Kidney (tissue), 22 donors: ENCODE measurements at places on chromosomes 13 and 19.

GRCh38 chr13:33050161-33050560, 33.9 kb downstream of the KL start:
- peaks cover 4% of the 10 kb centered on the region for H3K4me1 ChIP-seq
- no peak overlapping the region for H3K4me3 ChIP-seq
- H3K27me3 ChIP-seq = no peaks in the 10 kb centered on the region
- no peak overlapping the region for H3K27ac ChIP-seq

DNA sequence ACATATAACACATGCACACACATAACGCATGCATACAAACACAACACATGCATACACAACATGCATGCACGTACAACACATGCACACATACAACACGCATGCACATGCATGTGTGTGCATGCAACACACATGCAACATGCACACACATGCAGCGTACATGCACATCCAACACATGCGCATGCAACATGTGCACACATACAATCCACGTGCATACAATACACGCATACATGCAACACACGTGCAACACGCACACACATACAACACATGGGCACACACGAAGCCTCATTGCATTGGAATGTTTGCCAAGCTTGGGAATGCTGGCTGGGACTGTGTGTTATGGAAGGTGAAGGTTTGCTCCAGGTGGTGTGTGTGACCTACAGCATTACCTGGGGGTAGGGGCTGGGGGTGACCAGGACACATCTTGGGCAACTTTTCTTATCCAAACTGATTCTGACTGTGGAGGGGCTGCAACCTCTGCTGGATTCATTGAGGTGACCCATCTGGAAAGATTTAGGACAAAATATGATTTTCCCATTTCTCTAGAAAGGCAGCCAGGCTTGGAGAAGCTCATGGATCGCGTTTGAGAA, 58.9 kb downstream of the SPACA7 start:
- H3K4me3 ChIP-seq = no peak overlapping the region
- no peaks in the 10 kb centered on the region for H3K4me1 ChIP-seq
- no peaks in the 10 kb centered on the region for H3K36me3 ChIP-seq
- H3K27me3 ChIP-seq = peaks cover 4% of the 10 kb centered on the region
- no peak overlapping the region for H3K27ac ChIP-seq
- DNase-seq = no peak

GRCh38 chr19:29777781-29778309, 33.9 kb upstream of the CCNE1 start:
- H3K4me1 ChIP-seq = no peaks in the 10 kb centered on the region
- no peak overlapping the region for H3K27ac ChIP-seq
- DNase-seq = no peak
- H3K27me3 ChIP-seq = no peaks in the 10 kb centered on the region

- no peak for DNase-seq
- H3K27ac ChIP-seq = no peak overlapping the region
- H3K36me3 ChIP-seq = no peaks in the 10 kb centered on the region
- H3K4me1 ChIP-seq = no peaks in the 10 kb centered on the region
- no peak overlapping the region for H3K4me3 ChIP-seq
Observed at GRCh38 chr19:28706693-28707092, 506.3 kb downstream of the UQCRFS1 start.

- H3K36me3 ChIP-seq = no peaks in the 10 kb centered on the region
- H3K4me3 ChIP-seq = no peak overlapping the region
- H3K4me1 ChIP-seq = no peaks in the 10 kb centered on the region
Observed at GRCh38 chr13:42247883-42248282, 24.1 kb upstream of the AKAP11 start.

DNA sequence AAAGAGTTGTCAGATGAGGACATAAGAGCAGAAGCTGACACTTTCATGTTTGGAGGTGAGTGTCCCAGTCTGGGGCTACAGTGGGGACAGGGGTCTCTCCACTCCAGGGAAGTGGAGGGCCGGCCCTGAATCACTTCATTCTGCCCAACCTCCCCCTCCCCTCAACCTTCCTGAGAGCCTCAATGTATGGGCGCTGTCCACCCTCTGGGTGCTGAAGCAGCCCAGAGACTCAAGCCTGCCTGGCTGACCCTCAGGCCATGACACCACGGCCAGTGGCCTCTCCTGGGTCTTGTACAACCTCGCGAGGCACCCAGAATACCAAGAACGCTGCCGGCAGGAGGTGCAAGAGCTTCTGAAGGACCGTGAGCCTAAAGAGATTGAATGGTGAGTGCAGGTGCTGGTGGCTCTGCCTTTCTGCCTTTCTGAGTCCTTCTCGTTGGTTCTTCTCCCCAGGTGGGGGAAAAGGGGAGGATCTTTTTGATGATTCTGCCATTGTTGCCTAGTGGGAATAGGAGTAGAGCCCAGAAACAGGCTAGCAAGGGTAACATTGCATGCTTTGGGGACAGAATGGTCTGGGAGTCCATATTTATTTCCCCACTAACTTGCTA, 8.8 kb downstream of the CYP4F8 start:
- H3K4me1 ChIP-seq = no peaks in the 10 kb centered on the region
- H3K27ac ChIP-seq = no peak overlapping the region
- no peaks in the 10 kb centered on the region for H3K36me3 ChIP-seq
- H3K4me3 ChIP-seq = no peak overlapping the region

- DNase-seq = no peak
- H3K36me3 ChIP-seq = no peaks in the 10 kb centered on the region
- no peak overlapping the region for H3K4me3 ChIP-seq
- no peaks in the 10 kb centered on the region for H3K27me3 ChIP-seq
- no peaks in the 10 kb centered on the region for H3K4me1 ChIP-seq
- no peak overlapping the region for H3K27ac ChIP-seq
Observed at GRCh38 chr19:23436318-23436717, 41.0 kb upstream of the ZNF91 start.

GRCh38 chr19:58519087-58519354, 589 bp downstream of the ZBTB45 start:
- peak; percentile 87 for DNase-seq
- H3K4me1 ChIP-seq = peaks cover 7% of the 10 kb centered on the region
- peak overlapping the region; percentile 86 for H3K4me3 ChIP-seq
- H3K36me3 ChIP-seq = no peaks in the 10 kb centered on the region
- H3K27me3 ChIP-seq = no peaks in the 10 kb centered on the region
- peak overlapping the region; percentile 88 for H3K27ac ChIP-seq

DNA sequence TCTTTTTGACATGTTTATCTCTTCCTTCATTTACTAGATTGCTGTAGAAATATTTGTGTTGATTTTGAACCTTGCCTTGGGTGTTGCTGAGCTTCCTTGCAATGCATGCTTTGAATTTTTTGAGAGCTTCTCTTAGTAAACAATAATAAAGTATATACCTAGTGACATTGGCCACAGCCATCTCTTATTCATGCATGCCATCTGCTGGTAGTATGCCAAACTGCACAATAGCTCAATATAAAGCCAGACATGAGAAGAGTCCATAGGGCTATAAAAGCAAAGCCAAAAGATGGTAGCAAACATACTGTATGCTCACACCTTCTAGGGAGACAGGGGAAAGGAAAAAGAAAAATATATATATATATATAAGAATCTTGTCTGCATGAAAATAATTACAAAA, 18.9 kb upstream of the ZSCAN5A start:
- no peak overlapping the region for H3K4me3 ChIP-seq
- no peaks in the 10 kb centered on the region for H3K4me1 ChIP-seq
- no peaks in the 10 kb centered on the region for H3K27me3 ChIP-seq
- H3K36me3 ChIP-seq = no peaks in the 10 kb centered on the region
- no peak for DNase-seq

DNA sequence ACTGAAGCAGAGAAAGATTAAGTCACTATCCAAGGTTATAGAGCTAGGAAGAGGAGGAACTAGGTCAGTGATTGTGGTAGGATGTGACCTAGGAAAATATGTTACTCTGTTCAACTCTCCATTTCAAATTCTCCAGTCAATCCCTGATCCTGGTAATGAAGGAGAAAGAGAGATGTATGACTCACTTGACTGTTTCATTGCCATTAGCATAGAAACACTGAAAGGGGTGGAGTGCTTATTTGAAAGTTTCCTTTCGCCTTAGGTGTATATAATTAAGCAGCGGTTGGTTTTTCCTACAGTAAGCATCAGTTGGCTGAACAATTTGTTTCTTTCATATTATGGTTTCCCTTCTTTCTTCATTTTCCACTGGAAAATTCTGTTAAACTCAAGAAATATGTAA, 198.1 kb upstream of the CSNK1A1L start:
- DNase-seq = no peak
- no peak overlapping the region for H3K4me3 ChIP-seq
- H3K4me1 ChIP-seq = no peaks in the 10 kb centered on the region
- H3K27me3 ChIP-seq = no peaks in the 10 kb centered on the region
- H3K36me3 ChIP-seq = no peaks in the 10 kb centered on the region

DNA sequence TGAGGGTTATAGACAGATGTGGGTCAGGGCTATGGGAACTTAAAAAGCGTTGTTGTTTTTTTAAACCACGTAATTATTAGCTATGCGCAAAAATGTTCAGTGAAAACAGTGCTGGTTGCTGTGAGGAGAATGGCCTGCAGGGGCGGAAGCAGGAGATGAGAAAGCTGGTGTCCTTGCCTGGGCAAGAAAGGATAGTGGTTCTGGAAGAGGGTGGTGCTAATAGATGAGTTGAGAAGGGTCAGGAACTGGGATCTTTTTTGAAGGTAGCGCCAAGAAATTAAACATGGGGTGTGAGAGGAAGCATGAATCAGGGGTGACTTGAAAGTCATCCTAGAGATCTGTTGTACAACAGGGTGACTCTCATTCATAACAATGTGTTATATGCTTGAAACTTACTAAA, 4.8 kb upstream of the SMG9 start:
- no peak overlapping the region for H3K4me3 ChIP-seq
- H3K4me1 ChIP-seq = no peaks in the 10 kb centered on the region
- DNase-seq = no peak
- no peak overlapping the region for H3K27ac ChIP-seq
- H3K36me3 ChIP-seq = no peaks in the 10 kb centered on the region

- peak; percentile 66 for DNase-seq
- H3K4me1 ChIP-seq = no peaks in the 10 kb centered on the region
- no peaks in the 10 kb centered on the region for H3K27me3 ChIP-seq
- H3K36me3 ChIP-seq = no peaks in the 10 kb centered on the region
- no peak overlapping the region for H3K27ac ChIP-seq
Observed at GRCh38 chr19:29858000-29858596, 46.3 kb downstream of the CCNE1 start.

DNA sequence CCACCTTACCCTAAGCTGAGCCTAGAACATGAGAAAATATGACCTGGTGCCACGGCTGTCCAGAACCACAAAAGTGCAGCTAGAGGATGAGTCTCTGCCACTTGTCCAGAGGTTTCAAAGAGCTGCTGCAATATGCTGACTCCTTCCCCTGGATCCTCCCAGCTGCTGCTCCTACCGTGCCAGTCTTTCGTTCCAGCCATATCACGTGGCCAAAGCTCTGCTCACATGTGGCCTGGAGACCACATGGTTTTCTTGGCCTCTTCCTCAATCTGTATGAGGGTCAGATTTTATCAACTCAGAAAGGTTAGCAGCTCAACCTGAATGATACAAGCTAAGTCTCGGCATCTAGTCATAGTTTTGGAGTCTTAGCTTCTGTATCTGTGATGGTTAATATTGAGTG, 3.2 kb upstream of the SACS start:
- H3K4me3 ChIP-seq = no peak overlapping the region
- H3K4me1 ChIP-seq = no peaks in the 10 kb centered on the region
- H3K27ac ChIP-seq = no peak overlapping the region
- no peaks in the 10 kb centered on the region for H3K27me3 ChIP-seq
- no peak for DNase-seq

DNA sequence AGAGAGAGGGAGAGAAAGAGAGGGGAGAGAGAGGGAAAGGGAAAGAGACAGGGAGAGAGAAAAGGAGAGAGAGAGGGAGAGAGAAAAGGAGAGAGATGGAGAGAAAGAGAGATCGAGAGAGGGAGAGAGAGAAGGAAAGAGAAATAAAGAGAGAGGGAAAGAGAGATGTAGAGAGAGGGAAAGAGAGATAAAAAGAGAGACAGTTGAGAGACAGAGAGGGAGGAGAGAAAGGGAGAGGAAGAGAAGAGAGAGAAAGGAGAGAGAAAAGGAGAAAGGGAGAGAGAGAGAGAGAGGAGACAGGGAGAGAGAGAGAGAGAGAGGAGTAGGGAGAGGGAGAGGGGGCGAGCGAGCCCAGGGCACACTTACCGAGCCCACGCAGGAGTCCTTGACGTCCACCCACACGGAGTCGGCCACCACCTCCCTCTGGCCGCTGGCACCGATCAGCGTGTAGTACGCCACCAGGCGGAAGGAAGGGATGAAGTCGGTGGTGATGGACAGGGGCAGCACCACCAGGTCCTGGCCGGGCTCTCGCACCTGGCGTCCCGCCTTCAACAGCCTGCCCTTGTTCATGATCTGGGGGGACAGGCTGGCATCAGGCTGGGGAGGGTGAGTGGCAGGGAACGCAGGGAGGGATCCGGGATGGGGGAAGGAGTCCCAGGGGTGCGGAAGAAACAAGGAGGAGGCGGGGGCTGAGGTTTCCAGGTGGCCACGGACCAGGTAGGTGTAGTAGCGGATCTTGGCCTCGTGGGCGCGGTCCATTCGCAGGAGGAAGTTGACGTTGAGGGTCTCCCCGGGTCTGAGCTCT, 10.0 kb downstream of the C3 start:
- DNase-seq = no peak
- H3K36me3 ChIP-seq = no peaks in the 10 kb centered on the region
- H3K27ac ChIP-seq = no peak overlapping the region
- no peaks in the 10 kb centered on the region for H3K4me1 ChIP-seq
- H3K4me3 ChIP-seq = no peak overlapping the region

DNA sequence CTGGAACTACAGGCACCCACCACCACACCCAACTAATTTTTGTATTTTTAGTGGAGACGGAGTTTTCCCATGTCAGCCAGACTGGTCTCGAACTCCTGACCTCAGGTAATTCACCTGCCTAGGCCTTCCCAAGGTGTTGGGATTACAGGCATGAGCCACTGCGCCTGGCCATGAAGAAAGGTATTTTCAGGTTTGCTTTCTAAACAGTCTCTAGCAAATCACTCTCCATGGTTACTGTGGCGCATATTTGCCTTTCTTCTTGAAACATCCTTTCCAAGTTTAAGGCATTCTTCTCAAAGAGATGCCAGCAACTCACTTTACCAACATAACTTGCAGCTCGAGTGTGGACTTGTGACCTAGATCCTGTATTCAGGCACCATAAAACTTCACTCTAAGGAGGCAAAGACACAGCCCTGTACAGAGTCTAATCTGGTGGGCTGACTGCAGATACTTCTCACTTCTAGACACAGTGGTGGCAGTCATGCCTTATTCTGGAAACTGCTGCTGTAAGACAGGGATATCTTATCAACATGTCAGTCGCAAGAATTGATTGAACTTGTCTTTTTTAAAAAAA, 461.4 kb upstream of the TSHZ3 start:
- no peaks in the 10 kb centered on the region for H3K36me3 ChIP-seq
- no peak overlapping the region for H3K27ac ChIP-seq
- no peaks in the 10 kb centered on the region for H3K4me1 ChIP-seq

GRCh38 chr13:34152996-34153395, 335.0 kb downstream of the RFC3 start:
- H3K36me3 ChIP-seq = no peaks in the 10 kb centered on the region
- H3K4me3 ChIP-seq = no peak overlapping the region

GRCh38 chr13:44072536-44072935, 192.8 kb downstream of the LACC1 start:
- H3K4me3 ChIP-seq = no peak overlapping the region
- H3K4me1 ChIP-seq = no peaks in the 10 kb centered on the region
- no peaks in the 10 kb centered on the region for H3K27me3 ChIP-seq

GRCh38 chr13:103187721-103188156, 121.5 kb upstream of the SLC10A2 start:
- H3K27me3 ChIP-seq = no peaks in the 10 kb centered on the region
- no peak overlapping the region for H3K27ac ChIP-seq
- no peaks in the 10 kb centered on the region for H3K36me3 ChIP-seq
- H3K4me3 ChIP-seq = no peak overlapping the region
- no peaks in the 10 kb centered on the region for H3K4me1 ChIP-seq
